ENCODE measurements at places on chromosomes 1 and 21. TPM values are rescaled to one million over a fixed set of nuclear protein-coding genes. Genes with fewer than 3 reads are reported as not detected.

DNA sequence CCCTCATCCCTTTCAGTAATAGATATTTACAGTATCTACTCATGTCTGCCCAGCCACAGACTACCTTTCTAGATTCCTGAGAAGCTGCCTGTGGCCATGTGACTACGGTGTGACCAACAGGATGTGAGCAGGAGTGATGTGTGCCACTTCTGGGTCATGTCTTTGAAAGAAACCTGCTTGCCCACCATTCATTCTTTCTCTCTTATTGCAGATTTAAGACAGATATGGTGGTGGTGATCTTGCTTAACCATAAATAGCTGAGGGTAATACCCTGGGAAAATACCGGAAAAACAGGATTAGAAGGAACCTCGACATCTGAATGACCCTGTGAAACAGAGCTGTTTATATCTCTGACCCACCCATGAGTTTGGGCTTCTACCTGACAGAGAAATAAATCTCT is 41.6 kb upstream of the GUCA2A start:
- DNase-seq: peak; percentile 10
- no peak overlapping the region for H3K27ac ChIP-seq
- no peak overlapping the region for H3K4me3 ChIP-seq
- H3K27me3 ChIP-seq: no peaks in the 10 kb centered on the region
- peaks cover 12% of the 10 kb centered on the region for H3K36me3 ChIP-seq
- H3K4me1 ChIP-seq: no peaks in the 10 kb centered on the region

DNA sequence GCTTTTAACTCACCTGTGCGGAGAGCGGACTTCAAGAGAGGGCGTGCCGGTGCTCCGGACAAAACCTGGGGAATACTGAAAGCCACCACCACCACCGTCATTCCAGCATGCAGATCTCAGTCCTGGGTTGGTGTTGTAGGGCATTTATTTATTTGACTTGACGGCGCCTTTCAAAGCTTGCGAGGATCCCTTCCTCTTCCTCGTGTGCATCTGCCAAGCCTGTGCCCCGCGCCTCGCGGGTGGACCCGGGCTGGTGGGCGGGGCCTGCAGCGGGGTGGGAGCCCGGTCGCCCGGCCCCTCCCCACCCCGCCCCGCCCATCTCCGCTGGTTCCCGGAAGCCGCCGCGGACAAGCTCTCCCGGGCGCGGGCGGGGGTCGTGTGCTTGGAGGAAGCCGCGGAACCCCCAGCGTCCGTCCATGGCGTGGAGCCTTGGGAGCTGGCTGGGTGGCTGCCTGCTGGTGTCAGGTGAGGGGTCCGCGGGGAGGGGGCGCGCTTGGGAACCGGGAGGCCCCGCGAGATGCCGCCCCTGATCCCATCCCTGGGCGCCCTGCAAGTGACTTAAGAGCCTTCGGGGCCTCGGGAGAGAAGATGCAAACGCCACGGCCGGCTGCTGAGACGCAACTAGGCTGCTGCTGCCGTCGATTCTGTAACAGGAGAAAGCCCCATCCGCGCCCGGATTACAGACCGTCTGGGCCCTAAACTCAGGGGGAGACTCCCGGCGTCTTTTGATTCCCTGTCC is at the start of gene IL10RB:
TSS of gene IL10RB (plus strand) at position 318 of the 739 bp plus-strand sequence. CDS start at position 417, 99 bp downstream.
- no peaks in the 10 kb centered on the region for H3K27me3 ChIP-seq
- peak; percentile 93 for DNase-seq
- peaks cover 3% of the 10 kb centered on the region for H3K36me3 ChIP-seq

The CAMK2N1 gene
- total RNA-seq: 80.6 TPM

DNA sequence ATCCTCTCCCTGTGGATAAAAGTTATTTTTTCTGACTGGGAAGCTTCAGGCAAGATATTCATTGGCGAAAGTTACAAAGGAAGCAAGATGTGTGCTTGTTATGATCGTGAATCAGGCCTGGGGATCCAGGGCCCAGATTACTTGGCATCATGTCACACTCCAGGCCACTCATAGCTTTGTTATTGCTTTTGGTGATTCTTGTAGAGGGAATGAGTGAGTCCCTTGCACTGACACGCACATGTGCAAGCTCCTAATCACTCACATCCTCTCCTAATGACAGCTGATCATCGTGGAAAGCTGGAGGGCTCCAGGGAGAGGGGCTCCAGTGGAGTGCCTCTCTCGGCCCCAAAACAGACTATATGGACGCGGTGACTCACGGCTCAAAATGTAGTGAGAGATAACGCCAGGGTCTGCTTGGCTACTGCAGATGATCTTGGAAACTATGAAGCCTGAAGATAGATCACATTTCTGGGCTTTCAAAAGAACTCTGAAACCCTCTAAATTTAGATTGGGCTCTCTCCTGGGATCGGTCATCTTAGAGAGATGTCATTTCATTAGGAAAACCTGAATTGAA is 481.1 kb upstream of the USP24 start:
- no peak overlapping the region for H3K27ac ChIP-seq
- DNase-seq: no peak
- no peak overlapping the region for H3K4me3 ChIP-seq
- H3K4me1 ChIP-seq: no peaks in the 10 kb centered on the region
- H3K36me3 ChIP-seq: no peaks in the 10 kb centered on the region
- H3K27me3 ChIP-seq: no peaks in the 10 kb centered on the region

DNA sequence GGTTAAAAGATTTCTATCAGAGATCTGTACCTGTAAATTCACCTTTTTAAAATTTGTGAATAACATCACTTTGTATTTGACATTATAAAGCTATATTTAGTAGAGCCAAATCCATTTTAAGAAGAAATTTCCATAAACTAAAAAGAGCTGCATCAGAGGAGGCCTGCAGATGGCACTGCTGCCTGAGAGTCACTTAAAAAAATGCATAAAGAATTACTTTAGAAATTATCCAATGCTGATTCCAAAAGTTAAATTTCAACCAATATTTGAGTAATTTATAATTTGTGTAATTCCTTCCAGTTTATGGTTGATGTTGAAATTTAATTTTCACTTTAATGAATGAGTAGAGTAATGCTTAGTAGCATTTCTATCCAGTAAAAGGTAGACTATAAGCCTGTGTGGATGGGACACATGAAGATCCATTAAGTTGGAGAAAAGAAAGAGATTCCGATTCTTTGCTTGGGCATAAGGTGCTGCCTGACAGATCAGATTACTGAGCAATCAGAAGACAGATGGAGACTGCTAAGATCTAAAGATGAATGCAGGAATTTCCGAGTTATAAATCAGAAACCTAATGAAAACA is 20.7 kb upstream of the RPE65 start:
- no peak overlapping the region for H3K27ac ChIP-seq
- H3K4me3 ChIP-seq: no peak overlapping the region
- H3K36me3 ChIP-seq: no peaks in the 10 kb centered on the region
- no peak for DNase-seq
- H3K4me1 ChIP-seq: no peaks in the 10 kb centered on the region
